ENCODE measurements at places on chromosomes 1 and 21.
A peak's percentile ranks its signal among the peaks of the same experiment; 100 is the strongest.

DNA sequence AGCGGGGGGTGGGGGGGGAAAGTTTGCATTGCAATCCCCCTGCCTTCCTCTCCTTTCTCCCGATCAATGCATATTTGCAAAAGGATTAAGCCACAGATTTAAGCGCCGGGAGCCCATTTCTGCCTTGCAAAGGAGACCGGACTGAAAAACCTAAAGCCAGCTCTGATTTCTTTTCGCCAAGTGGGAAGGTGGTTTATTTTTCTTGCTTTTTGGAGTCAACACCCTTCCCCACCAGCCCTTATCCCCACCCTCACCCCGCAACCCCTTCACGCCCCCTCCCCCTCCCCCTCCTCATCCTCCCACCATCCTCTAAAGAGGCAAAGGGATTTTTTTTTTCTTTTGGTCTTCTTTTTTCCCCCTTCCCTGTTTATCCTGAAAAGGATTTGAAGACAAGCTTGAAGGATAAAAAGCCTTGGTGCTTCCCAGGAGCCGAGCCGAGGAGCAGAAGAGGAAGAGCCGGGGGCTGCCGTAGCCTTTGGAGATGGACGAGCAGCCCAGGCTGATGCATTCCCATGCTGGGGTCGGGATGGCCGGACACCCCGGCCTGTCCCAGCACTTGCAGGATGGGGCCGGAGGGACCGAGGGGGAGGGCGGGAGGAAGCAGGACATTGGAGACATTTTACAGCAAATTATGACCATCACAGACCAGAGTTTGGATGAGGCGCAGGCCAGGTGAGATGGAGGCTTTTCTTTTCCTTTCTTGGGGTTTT, 513 bp downstream of the PBX1 start:
- DNase-seq: peak; percentile 64

DNA sequence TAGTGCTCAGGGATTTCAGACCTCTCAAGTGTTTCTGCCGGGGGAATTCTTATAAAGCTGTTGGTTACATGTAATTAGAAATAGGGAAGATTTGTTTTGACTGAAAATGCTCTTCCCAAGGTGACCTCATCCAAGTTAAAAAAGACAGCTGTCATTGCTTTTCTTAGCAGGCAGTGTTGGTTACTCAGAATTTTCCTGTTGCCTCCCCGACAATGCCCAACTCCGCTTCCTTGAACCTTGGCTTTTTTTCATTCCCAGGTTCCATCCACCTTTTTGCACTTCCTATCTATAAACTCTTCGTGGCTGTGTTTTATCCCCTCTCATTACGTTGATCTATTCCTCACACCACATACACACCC, 825 bp upstream of the DPH5 start:
- no peak for DNase-seq

- no peak for DNase-seq
Observed at GRCh38 chr1:106699433-106699832, 357.0 kb upstream of the PRMT6 start.

- DNase-seq: no peak
Observed at GRCh38 chr21:38688068-38688467, 117.7 kb upstream of the ETS2 start.

- no peak for DNase-seq
Observed at GRCh38 chr21:38170283-38170682, 86.5 kb upstream of the KCNJ15 start.

DNA sequence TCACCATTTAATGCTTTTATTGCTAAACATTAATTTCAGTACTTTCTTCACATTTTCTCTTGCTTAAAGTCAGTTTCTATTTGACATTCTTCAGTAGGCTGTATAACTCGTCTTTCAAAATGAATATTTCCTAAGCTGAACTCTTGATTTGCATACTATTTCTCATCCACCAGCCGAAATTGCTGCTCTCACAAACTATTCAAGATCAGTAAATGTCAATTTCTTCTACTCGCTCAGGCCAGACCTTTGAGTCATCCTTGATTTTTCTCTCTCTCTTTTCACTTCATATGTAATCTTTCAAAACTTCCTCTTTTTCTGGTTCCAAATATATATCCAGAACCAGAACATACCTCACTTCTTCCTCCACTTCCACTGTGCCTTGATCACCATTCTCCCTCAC, 990.0 kb downstream of the KCNT2 start:
- DNase-seq: no peak

GRCh38 chr1:42136466-42136865, 16.7 kb upstream of the GUCA2B start:
- no peak for DNase-seq

GRCh38 chr1:20110679-20111078, 8.7 kb downstream of the PLA2G2D start:
- no peak for DNase-seq

- DNase-seq: no peak
Observed at GRCh38 chr1:206706298-206706791, 21.6 kb downstream of the MAPKAPK2 start.

DNA sequence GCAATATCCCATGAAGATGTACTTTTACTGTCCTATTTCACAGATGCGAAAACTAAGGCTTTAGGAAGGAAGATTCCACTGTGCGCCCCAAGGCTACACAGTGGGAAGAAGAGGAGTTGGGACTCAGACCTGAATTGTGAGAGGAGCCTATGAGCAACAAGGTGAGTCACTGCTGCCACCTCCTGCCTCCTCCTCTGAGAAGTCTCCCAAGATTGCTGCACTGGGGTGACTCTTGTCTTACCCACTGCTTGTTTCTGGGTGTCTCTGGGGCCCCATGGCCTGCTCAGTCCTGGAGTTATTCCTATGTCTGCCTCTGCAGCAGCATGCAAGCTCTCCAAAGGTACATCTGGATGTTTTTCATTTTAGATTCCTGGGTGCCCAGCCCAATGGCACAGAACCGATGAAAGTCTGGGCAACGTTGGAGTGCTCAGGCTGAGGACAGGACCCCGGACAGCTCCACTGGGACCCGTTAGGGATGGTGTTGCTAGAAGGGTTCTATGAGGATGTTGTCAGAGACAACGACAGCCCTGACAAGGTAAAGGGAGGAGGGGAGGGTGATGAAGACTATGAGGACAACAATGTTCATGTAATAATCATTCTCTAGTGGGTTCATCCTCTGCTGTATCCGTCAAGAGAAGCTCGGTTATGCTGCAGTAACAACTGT, 11.0 kb upstream of the C1QA start:
- DNase-seq: no peak

DNA sequence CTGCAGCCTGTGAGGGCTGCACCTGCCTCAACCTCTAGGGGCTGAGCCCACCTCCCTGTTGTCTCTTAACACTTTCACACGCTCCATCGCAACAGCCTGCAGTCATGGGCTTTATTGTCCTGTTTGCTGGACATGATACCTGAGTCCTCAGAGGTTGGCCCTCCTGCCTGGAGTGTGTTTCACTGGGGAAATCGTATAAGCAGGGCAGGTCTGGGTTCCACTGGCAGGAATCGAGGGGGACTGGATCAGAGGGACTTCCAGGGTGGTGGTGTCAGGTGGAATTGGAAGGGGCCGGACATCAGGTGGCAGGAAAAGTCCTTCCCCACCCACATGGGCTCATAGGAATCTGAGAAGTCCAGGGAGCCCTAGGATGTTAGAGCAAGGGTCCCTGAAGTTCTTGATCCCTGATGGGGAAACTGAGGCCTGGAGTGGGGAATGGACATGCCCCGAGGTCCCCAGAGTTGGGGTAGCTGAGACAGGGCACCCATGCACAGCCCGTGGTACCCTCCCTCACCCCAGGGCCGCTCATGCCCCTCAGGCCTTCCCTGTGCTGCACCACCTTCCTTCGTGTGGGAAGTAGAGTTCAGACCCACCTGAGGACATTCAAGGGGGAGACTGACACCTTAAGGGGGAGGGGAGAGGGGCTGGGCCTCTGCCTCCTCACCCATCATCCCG, 66.6 kb downstream of the PIK3CD start:
- no peak for DNase-seq

DNA sequence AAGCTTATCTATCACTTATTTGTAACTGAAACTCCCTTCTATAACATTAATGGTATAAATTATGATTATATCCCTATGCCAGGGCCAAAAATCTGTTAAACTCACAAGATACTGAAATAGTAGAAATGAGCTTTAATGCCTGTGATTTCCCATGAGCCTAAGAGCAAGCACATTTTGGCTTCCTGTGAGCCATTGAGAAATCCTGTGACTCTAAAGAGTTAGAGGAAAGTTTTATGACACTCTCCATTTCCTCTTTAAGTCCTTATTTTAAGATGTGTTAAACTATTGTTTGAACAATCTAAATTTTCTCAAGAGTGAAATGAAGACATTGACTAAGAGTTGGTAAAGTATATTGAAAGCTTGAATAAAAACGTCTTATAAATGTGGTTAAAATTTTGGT, 45.6 kb downstream of the SUCO start:
- DNase-seq: no peak

DNA sequence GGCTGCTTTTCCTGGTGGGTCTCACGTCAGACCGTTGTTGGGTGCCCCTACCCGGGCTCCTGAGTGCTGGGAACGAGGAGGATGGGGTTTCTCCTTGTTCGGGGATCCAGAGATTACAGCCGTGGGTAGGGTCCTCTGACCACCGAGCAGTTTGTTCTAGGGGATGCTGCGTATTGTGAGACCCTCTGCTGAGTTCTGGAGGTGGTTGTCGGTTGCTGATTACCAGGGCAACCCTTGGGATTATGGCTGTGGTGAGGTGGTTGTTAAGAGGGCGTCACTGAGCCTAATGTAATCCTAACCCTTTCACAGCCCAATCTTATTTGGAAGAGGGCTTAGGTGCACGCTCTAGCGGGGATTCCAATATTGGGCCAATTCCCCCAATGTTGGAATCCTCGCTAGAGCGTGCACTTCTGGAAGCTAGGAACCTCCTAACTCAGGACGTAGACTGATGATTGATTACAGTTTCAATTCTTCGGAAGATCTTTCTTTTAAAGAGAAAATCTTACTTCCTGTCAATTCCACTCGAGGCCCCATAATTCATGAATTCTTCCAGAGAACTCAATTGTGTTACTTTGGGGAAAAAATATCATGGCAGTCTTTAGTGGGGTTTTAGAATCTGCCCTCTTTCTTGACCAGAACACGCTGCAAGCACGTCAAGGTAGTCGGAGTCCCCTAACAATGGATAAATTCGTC, 483 bp downstream of the TCEANC2 start:
- DNase-seq: no peak

DNA sequence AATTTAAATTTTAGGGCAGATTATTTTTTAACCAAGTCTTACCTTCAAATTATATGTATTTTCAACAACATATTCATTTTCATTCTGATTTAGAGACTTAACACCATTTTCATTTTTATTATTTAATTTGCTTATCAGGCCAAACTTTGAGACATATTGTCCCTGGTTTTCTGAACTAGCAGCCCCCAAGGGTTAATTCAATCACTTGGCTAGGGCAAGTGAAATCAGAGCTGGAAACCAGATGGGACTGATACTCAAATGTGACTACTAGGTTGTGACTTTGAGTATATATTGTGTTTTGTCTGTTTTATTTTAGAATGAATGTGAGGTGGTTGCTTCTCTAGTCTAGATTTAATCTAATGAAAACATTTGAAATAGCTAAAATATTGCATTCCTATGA, 198.9 kb upstream of the PTGFR start:
- DNase-seq: no peak

DNA sequence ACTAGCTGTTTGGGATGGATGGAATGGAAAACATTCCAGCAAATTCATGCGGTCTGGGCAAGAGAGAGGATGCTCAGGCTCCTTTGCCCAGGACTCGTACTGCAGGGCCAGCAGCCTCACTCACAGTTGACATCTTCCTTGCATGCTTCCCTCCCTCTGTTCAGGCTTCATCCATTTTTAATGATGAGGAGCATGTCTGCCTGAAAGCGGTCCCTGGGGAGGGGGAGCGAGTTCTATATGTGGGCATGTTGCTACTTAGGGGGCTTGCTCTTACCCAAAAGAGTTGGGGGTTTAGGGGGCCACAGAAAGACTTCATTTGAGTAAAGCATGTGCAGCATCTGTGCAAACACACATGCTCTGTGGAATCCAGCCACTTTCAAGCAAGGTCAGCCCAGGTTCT, 98.2 kb downstream of the HMGB4 start:
- no peak for DNase-seq

DNA sequence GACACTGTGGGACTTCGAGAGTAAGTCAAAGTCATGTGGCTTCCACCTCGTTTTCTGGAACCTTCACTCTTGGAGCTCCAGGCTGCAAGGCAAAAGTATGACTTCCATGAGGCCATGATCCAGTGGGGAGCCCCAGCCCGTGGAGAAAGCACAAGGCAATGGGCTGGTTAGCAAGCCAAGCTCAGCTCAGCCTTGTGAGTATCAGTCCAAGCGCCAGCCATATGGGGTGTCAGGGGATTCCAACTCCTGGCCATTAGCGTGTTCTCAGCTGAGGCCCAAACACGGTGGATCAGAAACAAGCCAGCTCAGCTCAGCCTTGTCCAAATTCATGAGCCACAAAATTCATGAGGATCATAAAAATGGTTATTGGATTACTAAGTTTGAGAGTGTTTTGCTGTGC, 261.0 kb downstream of the RHOU start:
- DNase-seq: no peak

- no peak for DNase-seq
Observed at GRCh38 chr1:197319631-197320030, 51.6 kb downstream of the CRB1 start.

- no peak for DNase-seq
Observed at GRCh38 chr1:172809750-172810149, 150.8 kb downstream of the FASLG start.

DNA sequence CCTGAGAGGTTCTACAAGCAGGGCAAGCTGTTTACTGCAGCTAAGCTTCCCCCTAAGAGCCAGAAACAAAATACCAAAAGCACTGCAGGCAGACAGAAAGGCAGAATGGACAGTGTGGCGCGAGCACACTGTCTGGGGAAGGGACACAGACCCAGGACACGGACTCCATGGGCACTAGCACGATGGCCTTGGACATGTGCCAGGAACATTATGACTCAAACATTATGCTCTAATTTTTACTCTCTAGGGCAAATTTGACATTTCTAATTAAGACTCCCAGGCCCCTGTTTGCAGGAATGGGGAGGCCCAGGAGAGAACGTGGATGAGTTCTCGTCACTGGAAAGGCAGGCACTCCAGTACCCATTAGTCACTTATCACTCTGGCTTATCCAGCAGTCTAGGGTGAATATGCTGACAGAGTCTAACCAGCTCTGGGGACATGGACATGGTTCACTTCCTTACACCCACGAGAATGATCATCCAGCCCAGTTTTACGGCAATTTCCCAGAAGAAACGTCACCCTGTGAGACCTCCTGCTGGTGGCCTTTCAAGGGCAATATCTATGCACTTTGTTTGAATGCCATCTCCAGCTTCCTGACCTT, 45.1 kb downstream of the CAPN8 start:
- no peak for DNase-seq
